ENCODE measurements at places on chromosomes 12 and 14. TPM values are rescaled to one million over a fixed set of nuclear protein-coding genes. Genes with fewer than 3 reads are reported as not detected.

The C12orf50 gene
- total RNA-seq, result not detected

The KRT3 gene
- 0.57 TPM for total RNA-seq

The LRRC74A gene
- total RNA-seq, result not detected

The CRACR2A gene
- 2.3 TPM for total RNA-seq

The TAS2R30 gene
- 0.83 TPM for total RNA-seq

The PLEKHD1 gene
- total RNA-seq, result 0.19 TPM

The COQ6 gene
- total RNA-seq, result 27.2 TPM

The PPP4R4 gene
- total RNA-seq, result 0.21 TPM

The IL31 gene
- not detected for total RNA-seq

The PPP2R5C gene
- total RNA-seq, result 66.3 TPM

The SELPLG gene
- total RNA-seq, result 3.5 TPM

The LUM gene
- total RNA-seq, result 51.5 TPM

The SLC16A7 gene
- 55.3 TPM for total RNA-seq

The TPCN1 gene
- 15.5 TPM for total RNA-seq

Data from esophagus squamous epithelium (tissue), 5 donors.